ENCODE measurements at places on chromosomes 16 and 17.

- DNase-seq: no peak
These were observed 123.0 kb downstream of the CDYL2 start for GRCh38 chr16:80681436-80681835.

DNA sequence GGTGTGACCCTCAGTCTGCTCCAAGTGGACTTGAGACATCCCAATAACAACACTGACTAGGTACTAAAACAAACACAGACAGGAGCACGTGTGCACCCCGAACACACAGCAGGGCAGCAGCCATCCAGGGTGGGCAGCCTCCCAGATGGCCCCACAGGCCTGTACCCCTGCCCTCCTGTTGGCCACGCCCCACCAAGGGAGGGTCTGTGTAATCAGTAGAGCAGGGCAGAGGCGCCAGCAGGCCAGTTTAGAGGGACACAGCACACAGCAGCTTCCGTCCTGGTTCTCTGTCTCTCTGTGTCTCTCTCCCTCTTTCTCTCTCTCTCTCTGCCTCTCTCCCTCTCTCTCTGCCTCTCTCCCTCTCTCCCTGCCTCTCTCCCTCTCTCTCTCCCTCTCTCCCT, 21.4 kb downstream of the ACTG1 start:
- no peak for DNase-seq

- no peak for DNase-seq
These were observed 495.5 kb upstream of the ZFHX3 start for GRCh38 chr16:73543331-73543969.

- DNase-seq: no peak
These were observed 658 bp downstream of the RAB5C start for GRCh38 chr17:42153919-42154742.

GRCh38 chr17:50586421-50587247, 26.1 kb downstream of the CACNA1G start:
- no peak for DNase-seq

GRCh38 chr16:68590201-68590994, 51.3 kb downstream of the ZFP90 start:
- peak; percentile 40 for DNase-seq
